ENCODE measurements at places on chromosomes 3 and 15.

GRCh38 chr15:92886042-92886537 lies 14.0 kb upstream of the CHD2 start:
- DNase-seq, result no peak

DNA sequence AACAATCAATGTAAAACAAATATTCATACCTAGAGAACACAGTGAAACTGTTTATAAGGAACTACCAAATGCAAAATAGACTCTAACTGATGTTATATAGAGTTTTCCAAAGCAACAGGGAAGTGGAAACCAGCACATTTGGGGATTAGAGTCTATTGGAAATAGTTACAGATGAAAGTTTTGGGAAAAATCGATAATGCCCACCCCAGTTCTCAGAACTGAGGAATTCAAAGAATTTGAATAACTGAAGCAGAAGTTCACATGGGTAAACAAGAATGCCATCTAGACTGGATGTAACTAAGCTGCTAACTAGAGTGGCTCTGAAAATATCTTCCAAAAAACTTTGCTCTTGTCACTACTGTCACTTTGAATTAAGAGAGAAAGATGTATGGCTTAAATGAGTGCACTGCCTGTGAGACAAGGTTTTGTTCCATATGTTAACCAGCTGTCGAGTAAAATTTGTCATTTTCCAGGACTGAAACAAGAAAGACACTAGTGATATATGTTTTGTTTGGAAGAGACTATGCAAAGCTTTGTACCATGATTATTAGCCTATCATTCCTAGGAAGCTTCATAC lies 9.2 kb upstream of the DENND4A start:
- no peak for DNase-seq

- no peak for DNase-seq
Observed at GRCh38 chr3:186110975-186111974, 2.4 kb upstream of the ETV5 start.

- DNase-seq, result no peak
Observed at GRCh38 chr3:136239094-136239493, 11.0 kb upstream of the PCCB start.

DNA sequence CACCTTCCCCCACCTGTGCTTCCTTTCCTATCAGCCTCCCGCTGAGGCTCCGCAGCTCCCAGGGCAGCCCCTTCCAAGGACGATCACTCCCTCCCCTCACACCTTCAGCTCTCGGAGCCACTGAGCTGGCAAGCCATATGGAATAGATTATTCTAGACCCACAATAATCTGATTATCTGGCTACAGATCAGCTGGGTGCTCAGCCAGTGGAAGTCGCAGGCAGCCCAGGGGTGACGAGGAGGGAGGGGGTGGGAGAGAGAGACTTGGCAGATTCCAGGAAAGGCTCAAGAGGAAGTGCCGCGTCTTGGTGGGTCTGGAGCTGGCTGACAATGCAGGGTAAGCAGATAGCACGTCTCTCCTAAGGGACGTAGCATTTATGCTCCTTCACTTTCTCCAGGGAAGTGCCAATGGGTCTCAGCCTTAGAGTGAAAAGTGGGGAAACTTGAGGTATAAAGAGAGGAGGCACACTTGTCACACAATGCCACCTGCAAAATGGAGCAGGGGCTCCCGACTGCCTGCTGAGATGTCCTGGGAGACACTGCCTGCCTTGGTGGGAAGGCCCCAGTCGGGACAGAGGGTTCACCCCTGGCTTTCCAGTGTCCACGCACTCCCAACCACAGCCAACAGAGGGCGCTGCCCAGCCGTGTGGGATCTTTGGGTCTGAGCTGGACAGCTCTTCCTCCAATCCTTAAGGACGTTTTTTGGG lies 9.4 kb upstream of the MESP1 start:
- peak; percentile 55 for DNase-seq

- no peak for DNase-seq
Observed at GRCh38 chr15:101152914-101153313, 98.9 kb downstream of the CHSY1 start.

DNA sequence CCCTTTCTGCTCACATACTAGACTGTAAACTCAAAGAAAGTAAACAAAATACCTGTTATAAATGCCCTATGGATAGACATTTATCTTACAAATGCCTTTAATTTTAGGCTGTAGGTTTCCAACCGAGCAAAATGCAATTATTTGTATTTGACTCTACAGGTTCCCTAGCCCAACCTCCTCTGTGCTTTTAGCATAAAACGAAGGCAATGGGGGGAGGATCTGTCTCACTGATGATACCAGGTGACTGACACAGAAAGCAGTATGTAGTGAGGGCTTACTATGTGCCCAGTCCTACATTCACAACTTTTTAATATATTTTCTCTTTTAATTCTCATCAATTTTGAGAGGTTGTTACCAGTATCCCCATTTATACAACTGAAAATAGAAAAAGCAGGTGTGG lies 87.4 kb downstream of the OXNAD1 start:
- no peak for DNase-seq

GRCh38 chr3:48835650-48836366 lies 11.9 kb downstream of the PRKAR2A start:
- no peak for DNase-seq

- DNase-seq, result no peak
Observed at GRCh38 chr3:66825375-66825774, 172.7 kb upstream of the KBTBD8 start.

GRCh38 chr3:104673981-104674380 lies 692.7 kb upstream of the ALCAM start:
- DNase-seq, result no peak

DNA sequence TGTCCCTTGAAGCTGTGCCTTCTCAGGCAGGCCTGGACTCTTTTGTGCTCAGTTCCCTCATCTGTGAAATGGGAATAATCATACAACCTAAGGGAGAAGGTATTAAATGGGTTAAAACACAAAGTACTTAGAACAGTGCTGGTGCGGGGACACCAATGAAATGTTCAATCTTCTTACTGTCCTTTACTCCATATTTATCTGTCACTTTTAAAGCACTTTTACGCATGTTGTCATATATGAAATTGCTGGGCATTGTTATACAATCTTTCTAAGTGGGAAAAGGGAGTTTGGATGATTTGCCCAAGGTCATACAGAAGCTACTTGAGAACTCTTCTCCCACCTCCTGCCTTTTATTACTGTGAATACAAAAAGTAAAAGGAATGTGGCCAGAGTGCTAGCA lies 87.8 kb upstream of the PSMD6 start:
- no peak for DNase-seq

DNA sequence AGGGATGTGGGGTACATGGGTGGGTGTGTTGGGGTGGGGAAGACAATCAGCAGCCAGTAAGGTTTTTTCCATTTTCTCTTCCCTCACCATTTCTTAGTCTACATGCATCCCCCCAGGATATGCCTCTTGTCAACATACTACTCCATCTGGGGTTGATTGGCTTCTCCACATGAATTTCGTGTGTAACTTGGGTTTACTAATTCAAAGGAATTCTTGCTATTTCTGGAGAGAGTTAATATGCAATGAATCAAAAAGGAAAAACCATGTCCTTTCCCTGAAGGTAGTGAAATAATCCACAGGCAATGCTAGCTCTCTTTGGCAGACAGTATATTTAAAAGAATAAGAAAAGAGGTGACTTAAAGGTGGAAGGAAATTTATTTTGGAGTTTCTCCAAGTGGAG lies 198.4 kb downstream of the EBLN2 start:
- DNase-seq, result no peak

- no peak for DNase-seq
Observed at GRCh38 chr15:66882251-66883020, 180.4 kb downstream of the SMAD6 start.

DNA sequence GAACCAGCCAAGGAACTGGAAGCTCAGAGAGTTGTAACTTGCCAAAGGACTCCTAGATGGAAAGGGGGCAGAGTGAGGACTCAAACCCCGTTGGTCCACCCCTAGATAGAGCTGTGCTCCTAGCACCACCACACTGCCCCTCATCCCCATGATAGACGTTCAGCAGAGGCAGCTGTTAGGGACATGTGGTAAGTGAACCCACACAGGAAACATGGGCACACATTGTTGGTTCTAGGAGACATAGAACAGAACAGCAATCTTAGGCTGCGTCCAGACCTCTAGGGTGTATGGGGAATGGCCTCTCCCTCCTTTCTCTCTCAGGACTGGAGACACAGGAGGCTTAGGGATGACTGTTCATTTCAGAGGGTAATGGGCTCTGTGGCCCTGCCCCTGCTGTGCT lies 102.7 kb downstream of the ANP32A start:
- no peak for DNase-seq

GRCh38 chr3:114756506-114757279 lies 390.4 kb downstream of the ZBTB20 start:
- no peak for DNase-seq

DNA sequence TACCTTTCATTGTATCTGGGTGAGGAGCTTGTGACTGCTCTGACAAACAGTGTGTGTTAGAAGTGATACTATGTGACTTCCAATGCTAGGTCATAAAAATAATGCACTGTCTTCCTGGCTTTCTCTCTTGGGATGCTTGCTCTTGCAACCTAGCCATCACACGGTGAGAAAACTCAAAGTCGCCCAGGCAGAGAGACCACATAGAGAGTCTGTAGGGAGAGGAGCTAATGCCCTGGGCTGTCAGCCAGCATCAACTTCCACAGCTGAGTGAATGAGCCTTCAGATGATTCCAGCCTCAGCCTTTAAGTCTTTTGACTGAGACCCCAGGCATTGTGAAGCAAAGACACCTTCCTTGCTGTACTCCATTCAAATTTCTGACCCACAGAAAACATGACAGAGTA lies 220.6 kb upstream of the SGO1 start:
- DNase-seq, result no peak

GRCh38 chr3:149592758-149593240 lies 65.0 kb downstream of the WWTR1 start:
- no peak for DNase-seq

DNA sequence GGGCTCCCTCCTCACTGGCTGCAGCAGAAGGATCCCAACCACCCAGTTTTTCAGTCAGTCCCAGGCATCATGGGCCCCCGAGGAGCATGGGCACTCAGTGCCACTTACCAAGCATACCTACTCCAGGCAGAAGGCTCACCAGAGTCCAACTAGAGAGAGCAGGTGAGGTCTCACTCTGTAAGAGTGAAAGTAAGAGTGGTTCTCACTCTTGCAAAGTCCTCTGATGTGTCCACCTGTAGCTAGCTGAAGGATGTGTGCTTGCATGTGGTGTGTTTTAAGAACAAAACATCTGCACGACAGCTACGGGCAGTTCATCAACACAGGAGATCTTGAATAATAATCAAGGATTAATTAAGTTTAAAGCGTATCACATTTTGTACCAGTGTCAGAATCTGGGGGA lies 49.7 kb downstream of the CCK start:
- no peak for DNase-seq

GRCh38 chr3:88105325-88105724 lies 44.4 kb upstream of the C3orf38 start:
- no peak for DNase-seq

DNA sequence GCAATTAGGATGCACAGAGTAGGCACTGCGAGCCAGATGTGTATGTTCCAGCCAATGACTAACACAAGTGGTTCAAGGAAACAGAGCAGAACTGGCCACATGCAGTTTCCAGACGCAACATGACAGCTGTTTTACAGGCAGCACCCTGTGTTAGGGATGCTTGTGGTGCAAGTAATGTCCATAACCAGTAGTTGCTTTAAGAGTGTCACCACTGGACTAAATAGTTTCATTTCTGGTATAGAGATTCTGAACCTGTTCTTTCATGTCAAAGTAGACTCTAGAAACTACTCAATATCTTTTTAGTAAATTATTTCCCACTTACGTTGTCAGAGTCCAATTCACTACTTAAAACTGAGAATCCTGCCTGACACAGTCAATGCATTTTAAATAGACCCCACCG lies 14.5 kb upstream of the LPP start:
- DNase-seq, result no peak

DNA sequence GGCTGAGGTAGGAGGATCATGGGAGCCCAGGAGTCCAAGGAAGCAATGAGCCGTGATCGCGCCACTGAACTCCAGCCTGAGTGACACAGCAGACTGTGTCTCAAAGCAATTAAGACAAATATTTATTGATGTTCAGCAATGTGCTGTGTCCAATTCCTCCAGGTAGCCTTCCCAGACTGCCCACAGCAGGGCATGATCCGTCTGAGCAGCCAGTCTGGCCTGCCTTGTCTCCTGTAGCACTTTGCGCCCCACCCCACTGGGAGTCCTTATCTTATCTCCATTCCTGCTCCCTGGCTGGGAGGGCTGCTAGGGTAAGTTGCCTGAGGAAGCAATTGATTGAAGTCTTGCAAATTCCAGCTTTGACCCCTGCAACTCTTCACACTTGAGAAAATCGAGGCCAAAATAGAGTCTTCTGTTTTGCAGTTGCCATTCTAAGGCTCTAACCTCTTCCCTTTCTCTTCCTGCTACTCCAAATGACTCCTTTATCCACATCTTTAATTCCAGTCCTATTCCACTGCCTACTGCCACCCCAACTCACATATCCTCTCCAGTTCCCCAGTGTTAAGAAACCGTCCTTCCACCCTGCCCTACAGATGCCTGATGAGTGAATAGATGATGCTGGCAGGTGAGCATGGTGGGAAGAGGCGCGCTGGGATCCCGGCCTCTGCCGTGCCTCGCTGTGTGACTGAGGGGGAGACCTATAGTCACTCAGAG lies 26.9 kb upstream of the LCTL start:
- no peak for DNase-seq

GRCh38 chr15:76961268-76962011 lies 29.9 kb downstream of the RCN2 start:
- no peak for DNase-seq

DNA sequence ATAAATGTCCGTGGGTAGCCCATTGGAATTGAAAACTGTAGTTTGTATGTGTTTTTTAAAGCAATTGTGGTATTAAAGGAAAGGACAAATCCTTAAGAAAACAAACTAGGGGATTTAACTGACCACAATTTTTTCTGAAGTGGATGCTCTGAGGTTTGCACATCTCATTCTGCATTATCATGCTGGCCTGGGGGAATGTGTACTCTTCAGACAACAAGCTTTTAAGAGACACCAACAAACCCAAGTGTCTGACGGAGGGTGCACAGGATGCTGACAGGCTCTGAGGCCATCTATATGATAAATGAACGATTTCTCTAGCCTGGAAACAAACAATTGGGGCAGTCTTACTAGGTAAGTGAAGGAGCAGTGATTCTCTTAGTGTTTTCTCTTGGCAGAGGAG lies 9.1 kb downstream of the LINS1 start:
- no peak for DNase-seq

GRCh38 chr3:63679186-63679585 lies 26.7 kb downstream of the SNTN start:
- DNase-seq, result no peak

- DNase-seq, result no peak
Observed at GRCh38 chr3:10004506-10004905, 17.9 kb upstream of the EMC3 start.

All from right renal pelvis (tissue), 4 donors.